ENCODE measurements at places on chromosomes 6 and 20.
A peak's percentile ranks its signal among the peaks of the same experiment; 100 is the strongest.

GRCh38 chr6:14016432-14016831, 91.7 kb downstream of the RNF182 start:
- no peak for DNase-seq

DNA sequence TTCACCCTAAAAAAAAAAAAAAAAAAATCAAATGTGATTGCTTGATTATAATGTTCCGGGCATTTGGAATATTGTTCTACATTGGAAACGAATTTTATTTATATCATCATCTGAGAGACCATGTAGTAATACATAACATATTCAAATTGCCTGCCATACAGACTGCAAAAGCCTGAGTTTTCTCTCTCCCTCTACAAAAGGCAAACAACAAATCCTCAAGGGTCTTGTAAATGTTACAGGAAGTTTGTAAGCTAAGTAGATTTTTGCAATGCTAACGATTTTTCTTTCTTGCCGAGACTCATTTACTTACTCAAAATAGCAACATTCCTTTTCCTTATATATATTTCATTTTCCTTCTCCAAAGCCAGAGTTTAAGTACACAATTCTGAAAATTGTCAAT, 49.0 kb upstream of the HTR1E start:
- no peak for DNase-seq

DNA sequence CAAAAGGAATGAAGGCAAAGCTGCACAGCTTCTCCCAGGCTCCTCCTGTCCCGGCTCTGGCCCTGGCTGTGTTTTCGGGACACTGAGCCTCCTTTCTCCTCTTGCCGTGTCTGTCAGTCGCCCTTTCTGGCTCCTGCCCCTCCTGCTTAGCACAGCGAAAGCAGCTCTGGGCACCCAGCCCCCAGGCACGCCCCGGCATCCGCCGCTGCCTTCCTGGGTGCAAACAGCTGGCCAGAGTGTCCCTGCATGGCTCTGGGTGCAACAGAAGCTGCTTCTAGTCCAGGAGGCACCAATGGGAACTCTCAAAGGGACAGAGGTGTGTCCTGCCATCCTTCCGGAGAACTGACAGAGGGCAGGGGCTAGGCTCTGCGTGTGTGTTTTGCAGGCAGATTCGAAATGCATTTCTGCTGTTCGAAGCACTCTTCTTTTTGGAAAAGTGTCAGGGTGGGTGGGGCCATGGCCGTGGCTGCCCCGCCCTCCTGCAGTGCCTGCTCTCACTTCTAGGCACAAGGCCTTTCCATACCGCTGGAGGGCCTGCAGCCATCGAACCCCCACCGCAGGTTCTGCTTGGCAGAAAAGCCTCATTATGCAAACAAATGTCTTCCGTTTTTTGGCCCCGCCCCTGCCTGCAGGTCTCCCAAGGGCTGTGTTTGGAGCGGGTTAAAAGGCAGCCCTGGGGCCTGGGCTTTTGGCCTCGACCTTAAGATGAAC, 15.5 kb downstream of the COL9A3 start:
- no peak for DNase-seq

DNA sequence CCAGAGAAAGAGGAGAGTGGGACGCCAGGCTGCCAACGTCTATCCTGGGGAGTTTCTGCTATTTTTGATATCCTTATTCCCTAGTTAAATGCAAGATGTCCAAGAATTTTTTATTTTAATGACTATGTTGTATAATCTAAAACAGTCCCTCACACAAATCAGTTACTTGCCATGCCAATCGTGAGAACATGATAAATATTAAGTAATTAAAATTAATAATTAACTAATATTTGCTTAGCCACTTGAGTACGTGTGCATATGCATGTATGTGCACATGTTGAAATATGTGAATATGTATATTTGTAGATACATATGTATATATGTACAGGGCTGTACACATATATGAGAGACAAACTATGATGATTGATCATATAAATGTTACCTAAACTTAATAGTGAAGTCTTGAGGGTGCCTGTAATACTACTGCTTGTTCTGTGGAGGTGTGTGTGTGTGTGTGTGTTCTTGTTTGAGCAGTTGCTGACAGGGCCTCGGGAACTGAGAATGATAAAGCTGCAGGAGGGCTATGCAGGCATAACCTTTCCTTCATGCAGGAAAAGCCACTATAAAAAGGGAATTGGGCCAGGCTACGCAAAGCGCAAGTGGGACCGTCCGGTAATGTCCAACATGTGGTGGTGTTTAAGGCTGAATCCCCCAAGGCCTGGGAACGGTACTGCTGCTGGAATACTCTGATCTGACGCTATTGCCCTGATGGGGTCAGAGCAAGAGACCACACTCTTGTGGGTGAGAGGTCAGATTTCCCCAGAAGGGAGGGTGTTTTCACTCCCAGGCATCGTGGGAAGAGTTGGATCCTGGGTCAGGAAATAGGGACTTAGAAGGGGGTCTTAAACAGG, 148.3 kb upstream of the TBX18 start:
- no peak for DNase-seq

DNA sequence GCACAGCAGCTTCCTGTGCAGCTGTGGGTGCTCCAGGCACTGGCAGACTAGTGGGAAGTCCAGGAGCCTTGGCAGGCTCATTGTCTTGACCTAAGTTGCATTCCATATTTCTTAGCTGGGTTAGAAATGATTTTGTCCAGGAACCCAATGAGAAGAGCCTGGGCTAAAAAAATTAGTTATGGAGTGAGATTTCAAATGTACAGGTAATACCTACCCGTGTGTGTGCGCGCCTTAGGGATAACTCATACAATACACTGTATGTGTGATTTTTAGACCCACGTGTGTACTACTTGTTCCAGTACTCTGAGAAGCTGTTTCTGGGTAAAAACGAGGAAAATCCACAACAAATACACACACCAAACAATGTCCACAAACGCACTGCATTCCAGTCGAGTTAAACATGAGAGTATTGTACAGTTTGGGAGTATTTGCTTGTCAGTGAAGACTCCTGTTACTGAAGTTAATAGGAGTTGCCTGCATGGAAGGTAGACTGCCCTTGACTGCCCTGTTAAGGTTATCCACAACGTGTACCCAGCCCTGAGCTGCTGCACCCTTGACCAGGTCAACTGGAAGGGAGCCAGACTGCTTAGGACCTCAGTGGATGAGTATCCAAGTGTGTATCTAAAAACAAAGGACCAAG, 1.4 kb downstream of the PAQR8 start:
- no peak for DNase-seq

DNA sequence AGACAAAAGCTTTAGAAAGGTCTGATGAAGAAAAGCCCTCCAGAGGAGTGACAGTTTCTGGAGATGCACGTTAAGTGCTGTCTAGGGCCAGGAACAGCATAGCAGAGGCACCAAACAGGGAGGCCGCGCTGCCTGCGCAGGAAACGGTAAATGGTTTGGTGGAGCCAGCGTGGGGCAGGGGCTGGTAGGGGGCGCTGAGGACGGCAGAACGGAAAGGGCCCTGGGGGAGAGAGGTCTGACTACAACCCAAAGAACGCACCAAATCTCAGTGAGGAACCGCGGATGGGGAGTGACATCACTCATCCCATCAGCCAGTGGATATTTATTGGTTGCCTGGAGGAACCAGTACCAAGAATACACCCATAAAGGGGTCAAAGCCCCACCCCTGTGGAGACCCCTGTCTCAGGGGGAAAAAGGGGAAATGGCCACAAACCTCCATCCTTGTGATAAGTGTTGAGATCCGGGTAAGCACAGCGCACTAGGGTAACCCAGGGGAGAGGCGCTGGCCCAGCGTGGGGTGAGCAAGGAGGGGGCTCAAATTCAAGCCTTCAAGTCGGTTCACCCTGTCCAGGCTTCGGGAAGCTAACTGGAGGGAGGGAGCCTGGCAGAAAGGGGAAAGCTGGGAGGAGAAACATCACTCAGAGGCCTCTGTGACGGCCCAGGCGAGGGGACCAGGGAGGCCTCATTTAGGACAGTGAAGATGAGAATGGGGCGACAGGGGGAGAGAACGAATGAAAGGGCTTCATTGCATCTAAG, 249.2 kb upstream of the QKI start:
- no peak for DNase-seq

- no peak for DNase-seq
These were observed 276.9 kb upstream of the SUPT3H start for GRCh38 chr6:45654673-45655072.

DNA sequence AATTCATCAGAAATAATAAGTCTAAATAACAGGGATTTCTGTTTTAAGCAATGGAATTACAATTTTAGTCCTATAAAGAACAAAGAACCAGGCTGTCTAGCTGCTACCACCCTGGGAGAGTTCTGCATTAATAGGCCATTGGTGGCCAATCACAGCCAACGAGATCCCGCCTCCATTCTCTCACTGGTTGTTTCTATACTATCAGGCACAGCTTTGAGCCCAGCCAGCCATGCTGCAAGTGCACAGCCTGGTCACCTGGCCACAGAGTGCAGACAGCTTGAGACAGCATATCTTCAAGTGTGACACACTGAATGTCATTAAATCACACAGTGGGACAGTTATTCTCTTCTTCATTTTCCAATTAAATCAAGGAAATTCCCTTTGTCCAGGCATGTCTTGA, 16.1 kb upstream of the RAB22A start:
- DNase-seq: no peak

- DNase-seq: no peak
These were observed 15.4 kb downstream of the DACT2 start for GRCh38 chr6:168303982-168304751.

DNA sequence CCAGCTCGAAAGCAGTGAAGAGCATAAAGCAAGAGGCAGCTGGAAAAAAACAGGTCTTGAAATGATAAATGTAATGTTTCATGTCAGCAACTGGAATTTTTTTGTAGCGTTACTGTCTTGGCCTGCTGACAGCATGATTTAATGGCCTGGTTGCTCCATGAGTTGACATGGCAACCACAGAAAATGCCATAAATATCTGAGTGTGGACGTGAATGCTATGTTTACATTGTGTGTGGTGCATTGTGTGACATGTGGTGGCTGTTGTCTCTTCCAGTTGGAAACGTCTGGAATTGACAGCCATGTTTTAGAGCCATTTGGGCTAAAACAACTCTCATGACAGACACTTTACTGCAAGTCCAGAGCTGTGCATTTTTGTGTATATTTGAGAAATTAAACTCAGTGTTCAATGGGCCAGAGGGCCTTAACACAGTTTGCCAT, 170.0 kb downstream of the FOXA2 start:
- no peak for DNase-seq

- DNase-seq: no peak
These were observed 235.4 kb downstream of the CDC5L start for GRCh38 chr6:44622956-44623355.

DNA sequence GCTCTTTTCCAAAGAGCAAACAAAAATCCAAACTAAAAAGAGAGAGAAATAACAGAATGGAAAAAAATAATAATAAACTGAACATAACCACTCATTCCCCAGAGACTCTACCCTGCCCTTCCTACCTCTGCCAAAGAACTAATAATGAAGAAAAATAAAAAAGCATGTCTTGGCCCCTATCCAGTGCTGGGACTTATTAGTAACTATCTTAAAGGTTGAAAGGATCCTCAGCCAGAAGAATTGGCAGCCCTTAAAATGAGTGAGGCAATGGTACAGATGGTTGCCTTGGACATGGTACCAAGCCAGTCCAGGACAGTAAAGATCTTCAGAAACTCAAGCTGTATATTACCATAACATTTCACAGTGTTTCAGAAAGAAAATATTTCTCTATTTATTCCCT, 279.3 kb downstream of the HACE1 start:
- DNase-seq: no peak

DNA sequence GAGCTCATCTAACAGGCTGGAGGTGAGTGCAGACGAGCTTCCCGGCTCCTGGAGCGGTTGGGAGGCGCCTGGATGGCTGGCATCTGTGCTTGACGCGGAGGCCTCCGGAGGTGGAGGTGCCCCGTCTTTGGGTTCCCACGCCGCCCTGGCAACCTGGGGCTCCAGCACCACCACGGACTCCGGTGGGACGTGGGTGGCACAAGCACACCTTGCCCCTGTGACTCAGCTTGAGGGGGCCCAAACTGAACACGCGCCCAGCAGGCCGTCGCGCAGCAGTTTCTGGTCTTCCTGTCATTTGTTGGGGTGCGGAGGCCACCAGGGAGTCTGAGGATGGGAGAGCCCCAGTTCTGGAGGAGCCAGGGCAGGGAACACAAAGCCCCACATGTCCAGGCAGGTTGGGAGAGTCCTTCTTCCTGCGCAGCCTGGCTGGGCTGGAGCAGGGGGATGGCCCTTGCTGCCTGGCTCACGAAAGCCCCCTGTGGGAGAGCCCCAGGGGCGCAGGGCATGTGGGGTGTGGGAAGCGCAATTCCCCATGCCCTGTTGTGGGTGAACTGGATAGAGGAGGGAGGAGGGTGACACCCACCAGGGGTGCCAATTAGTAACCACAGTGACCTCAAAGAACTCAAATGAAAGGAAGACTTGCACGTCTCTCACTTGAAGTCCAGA, 1378.6 kb upstream of the DEFB115 start:
- DNase-seq: no peak

DNA sequence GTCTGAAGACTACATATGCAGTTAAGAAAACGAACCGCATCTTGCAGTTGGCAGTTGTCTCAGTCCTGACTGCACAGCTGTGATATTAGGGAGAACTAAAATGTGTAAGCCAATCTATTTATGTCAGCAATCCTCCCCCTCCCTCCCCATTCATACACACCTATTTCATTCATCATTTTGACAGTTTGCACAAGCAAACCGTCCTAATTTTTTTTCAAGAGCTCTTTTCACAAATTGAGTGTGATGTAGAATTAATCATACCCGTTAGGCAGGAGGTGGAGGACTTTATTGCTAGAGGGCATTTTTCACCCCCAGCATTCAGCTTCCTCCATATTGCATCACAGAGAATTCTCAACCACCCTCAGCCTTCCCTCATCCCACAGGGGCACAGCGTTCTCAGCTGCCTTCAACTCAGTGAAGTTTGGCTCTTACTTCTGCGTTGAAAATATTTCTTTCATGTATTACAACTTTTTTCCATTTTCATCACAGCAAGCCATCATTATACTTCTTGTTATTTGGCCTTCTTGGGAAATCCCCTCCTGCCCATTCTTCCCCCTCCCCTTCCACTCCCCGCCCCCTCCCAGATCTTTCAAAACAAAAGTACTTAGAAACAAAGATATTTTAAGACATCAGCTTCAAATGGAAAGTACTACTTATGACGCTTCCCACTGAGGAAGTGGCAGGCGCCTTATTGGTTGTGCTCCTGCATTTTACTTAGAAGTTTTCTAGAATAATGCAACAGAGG, 37.5 kb downstream of the NOX3 start:
- peak; percentile 22 for DNase-seq

DNA sequence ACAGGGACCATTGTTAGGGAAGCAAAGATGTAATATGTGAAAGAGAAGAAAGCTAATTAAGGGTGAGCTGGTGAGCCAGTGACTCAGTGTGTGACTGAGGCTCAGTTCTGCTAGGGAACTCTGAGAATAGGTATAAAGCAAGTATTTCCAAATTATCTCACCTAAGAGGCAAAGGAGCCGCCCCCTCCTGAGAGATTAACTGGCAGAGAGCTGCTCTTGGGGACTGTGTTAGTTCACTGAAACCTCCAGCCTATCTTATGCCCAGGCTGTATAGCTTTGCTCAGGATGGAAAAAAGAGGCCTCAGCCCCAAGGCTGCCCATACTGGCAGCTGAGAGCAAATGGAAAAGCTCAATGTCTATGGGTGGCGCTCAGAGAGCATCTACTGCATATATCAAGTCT, 152.0 kb downstream of the PAK5 start:
- no peak for DNase-seq

GRCh38 chr20:1337441-1337840, 8.5 kb upstream of the SDCBP2 start:
- no peak for DNase-seq
